ENCODE measurements at places on chromosomes 12 and 14.

- DNase-seq = no peak
Measured at GRCh38 chr12:42590330-42590934, 886 bp upstream of the PRICKLE1 start.

GRCh38 chr12:3551386-3551785, 60.4 kb downstream of the PRMT8 start:
- DNase-seq = no peak

DNA sequence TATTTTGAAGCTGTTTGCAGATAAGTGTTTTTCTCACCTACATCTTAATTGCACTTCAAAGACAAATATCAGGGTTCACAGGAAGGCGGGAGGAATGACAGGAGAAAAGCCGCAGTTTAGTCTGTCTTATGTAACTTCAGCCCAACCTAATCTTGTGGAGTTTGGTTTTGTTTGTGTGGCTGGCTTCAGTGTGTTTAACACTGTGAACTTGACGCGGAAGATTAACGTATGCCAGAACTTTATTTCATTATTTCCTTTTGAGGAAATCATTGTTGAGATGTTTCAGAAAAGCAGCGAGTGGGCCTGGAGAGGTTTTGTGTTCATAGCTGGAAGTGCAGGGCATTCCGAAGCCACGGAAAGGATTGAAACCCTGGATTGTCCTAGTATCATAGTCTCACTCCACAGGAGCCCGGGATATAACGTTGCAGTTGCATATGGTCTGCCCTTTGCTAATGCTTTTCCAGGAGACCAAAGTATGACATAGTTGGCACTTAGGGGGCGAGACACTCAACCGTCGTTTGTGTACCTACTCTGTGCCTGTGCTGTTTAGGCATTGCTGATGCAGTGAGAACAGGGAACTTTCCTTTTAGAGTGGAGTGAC, 2.0 kb downstream of the PELI2 start:
- DNase-seq = peak; percentile 69

- DNase-seq = no peak
Measured at GRCh38 chr14:66939409-66939808, 249.8 kb upstream of the GARIN2 start.

- no peak for DNase-seq
Measured at GRCh38 chr14:32202491-32202997, 525 bp downstream of the RNU6-8 start.

GRCh38 chr14:37230551-37231194, 32.9 kb downstream of the MIPOL1 start:
- DNase-seq = peak; percentile 64

DNA sequence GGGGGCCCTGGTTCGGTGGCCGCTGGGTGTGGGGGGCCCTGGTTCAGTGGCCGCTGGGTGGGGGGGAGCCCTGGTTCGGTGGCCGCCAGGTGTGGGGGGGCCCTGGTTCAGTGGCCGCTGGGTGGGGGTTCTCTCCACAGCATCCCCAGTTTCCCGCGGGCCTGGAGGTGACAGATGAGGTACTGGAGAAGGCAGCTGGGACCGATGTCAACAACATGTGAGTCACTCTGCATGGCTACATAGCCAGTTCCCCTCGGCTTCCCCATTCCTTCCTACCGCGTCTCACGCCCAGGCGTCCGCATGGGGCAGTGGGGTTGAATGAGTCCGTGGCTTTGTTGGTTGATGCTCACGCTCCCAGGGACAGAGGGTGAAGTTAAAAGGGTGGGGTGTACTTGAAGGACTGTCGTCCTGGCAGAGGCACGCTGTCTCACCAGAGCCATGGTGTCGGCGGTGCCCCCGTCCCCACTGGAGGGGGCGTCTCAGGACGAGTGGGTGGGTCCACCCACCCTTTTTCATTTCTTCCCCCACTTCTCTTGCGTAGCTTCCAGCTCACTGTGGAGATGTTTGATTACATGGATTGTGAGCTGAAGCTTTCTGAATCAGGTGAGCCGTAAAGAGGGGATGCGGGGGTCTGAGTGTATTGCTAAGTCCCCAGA, 15.6 kb downstream of the HIP1R start:
- DNase-seq = no peak

- no peak for DNase-seq
Measured at GRCh38 chr12:66446276-66446675, 144.0 kb downstream of the HELB start.

DNA sequence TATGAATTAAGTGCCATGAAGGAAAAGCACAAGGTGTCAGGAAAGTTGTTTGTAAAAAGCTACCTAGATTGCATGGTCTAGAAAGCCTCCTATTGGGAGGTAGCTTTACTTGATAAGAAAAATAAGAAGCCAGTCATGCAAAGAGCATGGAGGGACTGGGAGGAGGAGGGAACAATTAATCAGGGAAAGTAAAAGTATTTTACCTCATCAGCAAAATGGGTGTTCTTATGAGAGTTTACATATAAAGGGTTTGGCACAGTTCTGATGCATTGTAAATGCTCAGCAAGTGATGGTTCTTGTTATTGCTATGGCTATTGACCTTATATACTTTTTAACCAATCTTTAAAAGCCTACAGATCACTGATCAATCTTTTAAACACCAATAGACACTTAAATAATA, 17.0 kb upstream of the TSPAN8 start:
- no peak for DNase-seq

GRCh38 chr12:21559855-21560569, 33.9 kb downstream of the SPX start:
- DNase-seq = no peak

- DNase-seq = no peak
Measured at GRCh38 chr14:94203473-94204210, 29.5 kb downstream of the PPP4R4 start.

DNA sequence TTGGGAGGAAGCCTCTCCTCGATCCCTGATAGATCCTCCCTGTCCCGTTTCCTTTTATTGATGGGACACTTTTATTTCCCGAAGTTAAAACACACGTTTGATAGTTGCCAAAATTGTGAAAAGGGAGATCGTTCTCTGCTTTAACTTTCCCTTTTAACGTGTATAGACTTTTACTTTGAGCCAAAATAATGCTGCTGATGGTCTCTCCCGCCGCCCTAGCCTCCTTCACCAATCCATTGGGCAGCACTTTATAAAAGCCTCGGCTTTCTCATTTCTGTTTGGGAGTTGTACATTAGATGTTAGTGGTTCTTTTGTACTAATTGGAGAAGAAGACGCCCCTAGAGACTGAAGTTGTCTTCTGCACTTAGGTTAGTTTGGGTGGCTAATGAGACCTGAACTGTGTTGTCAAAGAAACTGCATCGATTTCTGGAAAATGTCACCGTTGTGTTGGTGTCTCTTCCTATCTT, 1.4 kb downstream of the TMTC2 start:
- DNase-seq = no peak

- no peak for DNase-seq
Measured at GRCh38 chr14:77314043-77314442, 6.6 kb downstream of the POMT2 start.

GRCh38 chr12:96652870-96653269, 163.5 kb downstream of the CFAP54 start:
- no peak for DNase-seq

- DNase-seq = no peak
Measured at GRCh38 chr14:35387713-35388579, 16.6 kb downstream of the NFKBIA start.

DNA sequence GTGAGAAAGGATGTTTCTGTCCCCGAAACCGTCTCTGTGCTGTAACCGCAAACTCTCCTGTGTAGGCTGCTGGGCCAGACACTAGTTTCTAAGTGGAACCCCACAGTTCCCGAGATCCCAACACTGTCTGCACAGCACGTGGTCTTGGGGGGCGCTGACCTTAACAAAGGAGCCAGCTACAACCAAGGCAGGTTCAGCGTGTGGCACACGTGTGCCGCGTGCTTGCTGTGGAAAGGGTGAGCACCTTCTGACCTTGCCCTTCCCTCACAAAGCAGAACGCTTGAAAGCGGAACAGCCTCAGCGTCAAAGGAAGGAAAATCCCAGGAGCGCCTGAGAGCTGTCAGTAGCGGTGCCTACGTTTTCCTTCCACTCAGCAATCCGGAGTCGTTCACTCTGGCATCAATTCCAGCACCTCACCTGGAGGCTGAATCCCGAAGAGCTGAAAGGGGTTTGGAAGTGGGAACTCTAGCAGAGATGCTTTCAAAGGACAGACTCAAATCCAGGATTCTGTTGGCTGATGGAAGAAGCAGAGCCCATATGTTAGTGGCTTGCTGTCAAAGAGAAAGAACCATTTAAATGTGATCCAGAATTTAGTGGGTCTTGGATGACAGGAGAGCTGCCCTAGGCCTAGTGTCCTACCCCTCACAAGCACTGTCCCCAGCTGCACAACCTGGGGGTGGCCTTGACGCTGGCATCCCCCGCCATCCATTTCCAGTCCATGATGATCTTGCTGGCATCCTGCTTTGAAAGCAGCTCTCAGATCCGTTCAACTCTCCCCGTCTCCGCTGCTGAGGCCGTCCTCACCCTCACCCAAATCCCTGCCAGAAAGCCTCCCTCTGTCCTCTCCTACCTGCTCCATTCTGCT, 27.1 kb downstream of the CCDC92 start:
- no peak for DNase-seq

DNA sequence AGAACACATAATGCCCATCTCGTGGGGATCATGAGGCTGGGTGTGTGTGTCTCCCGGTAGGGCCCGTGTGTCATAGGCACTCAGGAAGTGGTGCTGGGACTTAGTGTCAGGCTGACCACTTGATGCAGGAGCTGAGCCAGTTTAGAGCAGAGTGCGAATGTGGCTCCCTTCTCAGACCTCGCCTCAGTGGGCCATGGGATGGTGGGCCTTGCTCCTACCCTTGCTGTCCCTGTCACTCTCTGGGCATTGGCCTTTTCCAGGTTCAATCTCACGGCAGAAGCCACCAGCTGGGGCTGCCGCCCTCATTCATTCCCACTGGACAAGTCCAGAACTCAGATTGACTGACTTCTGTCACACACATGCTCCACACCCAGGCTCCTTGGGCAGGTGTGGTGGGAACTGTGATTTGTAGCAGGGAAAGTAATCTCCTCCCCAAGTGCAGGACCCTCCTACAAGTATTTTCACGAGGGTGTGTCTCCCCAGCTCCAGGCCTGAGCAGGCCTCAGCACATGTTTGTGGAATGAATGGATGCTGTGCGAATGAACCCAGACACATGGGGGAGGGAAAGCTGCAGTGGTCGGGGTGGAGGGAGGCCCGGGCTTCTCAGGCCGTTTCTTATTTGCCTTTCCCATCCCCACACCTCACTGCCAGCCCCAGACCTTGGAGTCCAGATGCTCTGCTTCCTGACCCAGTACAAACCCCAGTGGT, 54.9 kb downstream of the BEGAIN start:
- DNase-seq = no peak

- DNase-seq = no peak
Measured at GRCh38 chr12:41981758-41982157, 162.9 kb downstream of the GXYLT1 start.

- DNase-seq = no peak
Measured at GRCh38 chr14:65170768-65171507, 68.6 kb upstream of the MAX start.

GRCh38 chr14:101844219-101844618, 82.7 kb downstream of the PPP2R5C start:
- no peak for DNase-seq

GRCh38 chr14:82055515-82056115, 522.0 kb upstream of the SEL1L start:
- no peak for DNase-seq

- DNase-seq = peak; percentile 69
Measured at GRCh38 chr12:116703214-116703795, 34.6 kb downstream of the SPRING1 start.

- no peak for DNase-seq
Measured at GRCh38 chr14:67881225-67881624, 61.6 kb downstream of the RAD51B start.

DNA sequence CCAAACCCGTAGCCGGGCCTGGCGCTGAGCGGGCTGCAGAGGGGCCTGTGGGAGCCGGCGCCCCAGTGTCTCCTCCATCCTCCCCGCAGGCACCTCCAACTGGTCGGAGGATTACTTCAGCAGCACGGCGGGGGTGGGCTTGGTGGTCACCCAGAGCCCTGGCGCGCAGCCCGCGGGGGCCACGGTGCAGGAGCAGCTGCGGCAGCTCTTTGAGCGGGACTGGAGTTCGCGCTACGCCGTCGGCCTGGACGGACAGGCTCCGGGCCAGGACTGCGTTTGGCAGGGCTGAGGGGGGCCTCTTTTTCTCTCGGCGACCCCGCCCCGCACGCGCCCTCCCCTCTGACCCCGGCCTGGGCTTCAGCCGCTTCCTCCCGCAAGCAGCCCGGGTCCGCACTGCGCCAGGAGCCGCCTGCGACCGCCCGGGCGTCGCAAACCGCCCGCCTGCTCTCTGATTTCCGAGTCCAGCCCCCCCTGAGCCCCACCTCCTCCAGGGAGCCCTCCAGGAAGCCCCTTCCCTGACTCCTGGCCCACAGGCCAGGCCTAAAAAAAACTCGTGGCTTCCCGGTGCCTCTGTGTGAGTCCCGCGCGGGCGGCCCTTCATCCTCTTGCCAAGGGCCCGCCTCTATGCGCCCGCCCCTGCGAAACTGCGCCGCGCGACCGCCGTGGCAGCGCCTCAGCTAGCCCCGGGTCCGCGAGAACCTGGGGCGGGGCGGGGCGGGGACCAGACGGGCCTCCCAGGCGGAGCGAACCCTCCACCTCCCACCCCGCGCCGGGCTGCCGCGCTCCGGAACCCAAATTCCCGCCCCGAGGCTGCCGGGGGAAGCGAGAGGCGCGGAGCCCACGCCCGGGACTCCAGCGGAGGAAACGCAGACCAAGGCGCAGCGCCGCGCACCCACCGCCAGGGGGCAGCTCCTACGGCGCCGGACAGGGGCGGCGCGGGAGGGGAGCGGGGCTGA, 8.3 kb downstream of the PLD4 start:
- DNase-seq = no peak

GRCh38 chr14:25026476-25027137, 23.3 kb downstream of the STXBP6 start:
- DNase-seq = no peak

GRCh38 chr14:28773176-28773575, 6.6 kb downstream of the FOXG1 start:
- peak; percentile 62 for DNase-seq

- no peak for DNase-seq
Measured at GRCh38 chr14:94598816-94599655, 13.2 kb upstream of the SERPINA3 start.

DNA sequence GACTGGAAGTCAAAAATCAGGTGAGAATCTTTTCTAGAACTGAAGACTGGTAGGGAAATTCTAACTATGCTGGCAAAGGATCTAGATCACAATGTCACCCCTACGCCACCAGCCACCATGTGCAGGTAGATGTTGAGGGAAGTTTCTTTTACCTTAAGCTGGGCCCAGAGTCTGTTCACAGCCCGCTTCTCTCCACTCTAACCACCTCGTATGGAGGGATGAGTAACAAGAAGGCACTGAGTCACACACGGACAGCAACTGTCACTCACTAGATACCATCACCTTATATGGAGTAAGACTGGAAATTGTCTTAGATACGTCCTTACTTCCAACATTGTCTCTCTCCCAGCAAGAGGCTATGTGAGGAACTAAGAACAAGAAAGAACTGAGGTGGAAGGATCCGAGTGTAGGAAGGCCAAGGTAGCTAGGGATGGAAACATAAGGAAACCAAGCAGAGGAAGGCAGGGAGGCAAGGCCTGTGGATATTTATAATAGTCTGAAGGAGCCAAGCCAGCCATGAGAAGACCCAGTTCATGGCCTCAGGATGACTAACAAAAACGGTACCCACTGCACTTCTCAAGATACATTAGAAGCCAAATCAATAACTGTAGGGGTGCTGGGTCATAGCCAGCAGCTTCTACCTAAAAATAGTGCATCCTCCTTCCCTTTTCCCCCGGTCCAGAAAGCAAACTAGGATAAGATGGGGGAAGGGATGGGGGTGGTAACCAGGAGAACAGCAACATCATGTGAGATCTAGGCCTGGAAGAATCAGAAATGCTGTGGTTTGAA, 15.5 kb downstream of the REM2 start:
- no peak for DNase-seq

- DNase-seq = no peak
Measured at GRCh38 chr12:12653922-12654321, 42.1 kb downstream of the GPR19 start.
